Suprapubic skin (tissue), 4 donors: ENCODE measurements at places on chromosomes 13 and 19. TPM values are rescaled to one million over a fixed set of nuclear protein-coding genes. Genes with fewer than 3 reads are reported as not detected.
A peak's percentile ranks its signal among the peaks of the same experiment; 100 is the strongest.

The IL17D gene
- total RNA-seq = 0.40 TPM

The TMEM190 gene
- not detected for total RNA-seq

The CTXN1 gene
- 1.2 TPM for total RNA-seq

The SMAD9 gene
- total RNA-seq = 1.9 TPM

The ZNF761 gene
- total RNA-seq = 16.1 TPM

The COL5A3 gene
- total RNA-seq = 30.6 TPM

The REXO1 gene
- 63.1 TPM for total RNA-seq

The KLF2 gene
- 35.1 TPM for total RNA-seq

The KLK3 gene
- 1.9 TPM for total RNA-seq

GRCh38 chr13:33634546-33634982 is 183.4 kb upstream of the RFC3 start:
- no peak for DNase-seq

DNA sequence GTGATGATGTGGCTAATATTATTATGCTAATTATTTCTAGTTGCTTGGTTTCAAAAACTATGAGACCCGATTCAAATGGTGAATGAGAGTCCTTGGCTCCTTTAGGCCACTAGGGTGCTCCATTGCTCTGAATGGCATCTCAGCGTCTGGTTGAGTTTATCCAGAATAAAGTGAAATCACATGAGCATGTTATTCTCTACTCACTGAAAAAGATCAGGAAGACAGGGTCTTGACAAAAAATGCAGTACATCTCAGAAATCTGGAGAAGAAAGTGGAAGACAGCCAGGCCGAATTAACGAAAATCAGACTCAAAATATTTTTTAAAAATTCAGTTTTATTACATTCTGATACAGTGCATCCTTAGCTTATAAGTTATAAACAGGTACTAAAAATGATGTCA is 516.2 kb downstream of the MYO16 start:
- DNase-seq = no peak

DNA sequence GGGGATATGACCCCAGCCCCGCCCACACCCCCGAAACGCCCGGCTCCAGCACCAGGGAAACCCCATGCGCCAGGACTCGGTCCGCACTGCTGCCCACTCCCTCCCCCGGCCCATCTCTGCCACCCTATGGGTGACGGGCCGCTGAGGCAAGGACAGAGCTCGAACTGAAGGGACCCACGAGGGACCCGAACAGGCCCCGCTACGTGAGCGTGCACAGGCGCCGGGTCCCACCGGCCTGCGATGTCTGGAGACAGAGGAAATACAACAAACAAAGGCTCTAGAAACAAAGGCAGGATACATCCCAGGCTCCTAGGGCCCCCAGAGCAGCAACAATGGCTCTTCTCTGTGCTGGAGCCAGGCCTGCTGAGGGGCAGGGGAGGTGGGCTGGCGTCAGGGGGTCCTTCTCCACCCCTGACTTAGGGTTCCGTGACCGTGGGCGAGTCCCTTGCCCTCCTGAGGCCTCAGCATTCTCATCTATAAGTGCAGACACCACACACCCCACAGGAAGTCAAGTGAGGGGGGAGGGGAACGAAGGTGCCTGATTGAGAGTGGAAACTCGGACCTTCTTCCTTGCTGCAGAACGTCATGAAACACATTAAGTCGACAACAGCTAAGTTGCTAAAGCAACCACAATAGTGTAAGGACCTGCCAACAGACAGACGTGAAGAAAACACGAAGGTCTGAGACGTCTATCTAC is 3.1 kb downstream of the ABHD17A start:
- no peak for DNase-seq

DNA sequence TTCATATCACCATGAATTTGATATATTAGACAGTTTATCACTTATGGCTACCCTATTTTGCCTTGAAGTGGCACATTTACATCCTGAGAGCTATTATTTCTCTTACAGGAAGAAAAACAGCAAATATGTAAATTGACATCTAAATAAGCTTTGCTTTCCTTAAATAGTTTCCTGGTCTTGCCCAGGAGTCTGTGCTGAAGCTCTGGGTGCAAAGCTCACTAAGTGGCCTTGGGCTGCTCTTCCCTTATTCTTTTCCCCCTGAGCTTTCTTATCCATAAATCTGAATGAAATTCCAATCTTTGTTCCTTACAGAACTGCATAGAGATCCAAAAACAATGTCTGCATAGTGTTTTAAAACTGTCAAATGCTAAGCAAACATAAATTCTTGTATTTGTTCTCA is 56.3 kb downstream of the TNFSF13B start:
- no peak for DNase-seq

DNA sequence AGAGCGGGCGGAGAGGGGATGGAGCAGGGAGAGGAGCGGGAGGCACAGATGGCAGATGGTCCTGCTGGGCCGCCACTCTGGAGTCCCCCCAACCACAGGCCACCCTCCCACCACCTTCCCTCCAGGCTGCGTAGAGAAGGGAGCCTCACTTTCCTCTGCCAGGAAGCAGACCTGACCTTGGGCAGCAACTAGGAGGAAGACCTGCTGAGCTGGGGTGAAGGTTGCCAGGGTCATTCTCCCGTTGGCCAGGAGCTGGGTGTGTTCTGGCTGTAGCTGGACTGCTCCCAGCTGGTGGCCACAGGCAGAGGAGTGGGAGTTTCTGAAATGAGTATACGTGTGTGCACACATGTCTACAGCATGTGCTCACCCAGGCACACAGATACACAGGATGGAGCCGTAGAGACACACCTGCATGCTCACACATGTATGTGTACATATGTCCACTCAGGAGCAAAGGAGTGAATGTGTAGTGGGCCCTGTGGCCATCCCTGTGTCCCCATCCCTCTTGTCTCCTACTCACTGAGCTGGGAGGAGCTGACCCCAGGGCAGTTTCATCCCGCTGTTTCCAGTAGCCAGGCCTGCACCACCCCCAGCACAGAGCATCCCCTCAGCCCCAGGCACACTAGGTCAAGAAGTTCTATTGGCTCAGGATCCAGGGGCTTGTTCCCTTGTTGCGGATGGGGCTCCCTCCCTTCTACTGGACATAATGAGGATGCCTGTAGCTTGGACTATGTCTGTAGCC is 53.0 kb downstream of the CHST8 start:
- peak; percentile 38 for DNase-seq

GRCh38 chr13:39402221-39402970 is 200.6 kb downstream of the LHFPL6 start:
- no peak for DNase-seq

- no peak for DNase-seq
Observed at GRCh38 chr13:113539822-113540221, 44.7 kb upstream of the TFDP1 start.

DNA sequence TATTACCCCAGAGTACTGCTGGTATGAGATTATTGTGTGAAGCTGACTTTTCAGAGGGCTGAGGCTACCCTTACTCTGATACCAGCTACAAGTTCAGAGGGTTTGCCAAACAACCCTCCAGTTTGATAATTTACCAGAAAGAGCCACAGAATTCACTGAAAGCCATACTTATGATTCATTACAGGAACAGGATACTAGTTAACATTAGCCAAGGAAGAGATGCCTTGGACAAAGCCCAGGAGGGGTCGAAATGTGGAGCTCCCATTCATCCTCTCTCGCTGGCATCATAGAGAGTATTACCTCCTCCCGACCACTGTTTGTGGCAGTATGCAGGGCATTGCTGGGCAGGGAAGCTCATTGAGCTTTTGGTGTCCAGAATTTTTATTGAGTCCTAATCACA is 364.3 kb downstream of the KCNRG start:
- DNase-seq = no peak

DNA sequence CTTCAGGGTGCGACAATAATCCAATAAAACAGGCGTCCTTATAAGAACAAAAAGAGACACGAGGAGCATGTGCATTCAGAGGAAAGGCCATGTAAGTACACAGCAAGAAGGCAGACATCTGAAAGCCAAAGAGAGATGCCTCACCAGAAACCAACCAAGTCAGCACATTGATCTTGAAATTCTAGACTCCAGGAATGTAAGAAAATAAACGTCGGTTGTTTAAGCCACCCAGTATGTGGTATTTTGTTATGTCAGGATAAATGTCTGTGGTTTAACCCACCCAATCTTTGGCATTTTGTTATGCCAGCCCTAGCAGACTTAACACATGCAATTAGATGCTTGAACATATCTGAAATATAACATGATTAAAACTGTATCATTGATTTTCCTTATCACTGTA is 452.0 kb downstream of the SLITRK6 start:
- DNase-seq = no peak

DNA sequence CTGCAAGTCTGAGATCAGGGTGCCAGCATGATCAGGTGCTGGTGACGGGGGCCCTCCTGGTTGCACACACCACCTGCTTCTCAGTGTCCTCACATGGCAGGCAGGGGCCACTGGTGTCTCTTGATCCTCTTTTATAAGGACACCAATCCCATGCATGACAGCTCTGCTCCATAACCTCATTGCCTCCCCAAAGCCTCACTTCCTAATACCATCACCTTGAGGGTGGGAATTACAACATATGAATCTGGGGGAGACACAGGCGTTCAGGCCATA is 15.0 kb upstream of the MIER2 start:
- no peak for DNase-seq

- no peak for DNase-seq
Observed at GRCh38 chr19:1221904-1222255, 15.9 kb downstream of the CBARP start.

DNA sequence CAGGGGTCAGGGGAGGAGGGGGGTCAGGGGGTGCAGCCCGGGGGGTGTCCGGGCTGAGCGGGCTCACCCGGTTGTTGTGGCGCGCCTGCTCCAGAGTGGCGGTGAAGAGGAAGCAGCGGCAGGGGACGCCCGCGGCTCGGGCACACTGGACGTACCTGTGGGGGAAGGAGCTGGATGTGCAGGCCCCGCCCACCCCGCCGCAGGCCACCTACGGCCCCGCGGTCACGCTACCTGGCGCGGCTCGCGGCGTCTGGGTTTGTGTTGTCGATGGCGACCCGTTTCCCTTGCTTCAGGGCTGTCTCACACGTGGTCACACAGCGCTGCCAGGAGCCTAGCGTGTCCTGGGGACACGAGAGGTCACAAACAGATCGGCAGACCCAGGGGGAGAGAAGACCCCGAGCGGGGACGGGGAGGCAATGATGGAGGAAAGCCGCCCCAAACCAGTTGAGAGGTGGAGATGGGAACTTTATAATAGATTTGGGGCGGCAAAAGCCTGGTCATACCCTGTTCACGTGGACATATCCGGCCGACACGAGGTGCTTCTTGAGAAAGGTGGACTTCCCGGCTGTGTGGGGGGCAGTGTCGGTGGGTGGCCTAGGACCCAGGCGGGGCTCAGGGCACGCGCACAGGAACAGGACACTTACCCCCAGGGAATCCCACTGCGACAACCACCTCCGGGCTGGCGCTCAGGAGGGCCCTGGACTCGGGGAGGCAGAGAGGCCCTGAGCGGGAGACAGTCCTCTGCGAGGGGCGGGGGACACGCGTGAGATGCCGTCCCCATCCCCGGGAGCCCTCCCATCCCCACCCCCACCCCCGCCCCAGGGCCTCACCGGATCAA is 5.6 kb downstream of the PNKP start:
- DNase-seq = peak; percentile 70

DNA sequence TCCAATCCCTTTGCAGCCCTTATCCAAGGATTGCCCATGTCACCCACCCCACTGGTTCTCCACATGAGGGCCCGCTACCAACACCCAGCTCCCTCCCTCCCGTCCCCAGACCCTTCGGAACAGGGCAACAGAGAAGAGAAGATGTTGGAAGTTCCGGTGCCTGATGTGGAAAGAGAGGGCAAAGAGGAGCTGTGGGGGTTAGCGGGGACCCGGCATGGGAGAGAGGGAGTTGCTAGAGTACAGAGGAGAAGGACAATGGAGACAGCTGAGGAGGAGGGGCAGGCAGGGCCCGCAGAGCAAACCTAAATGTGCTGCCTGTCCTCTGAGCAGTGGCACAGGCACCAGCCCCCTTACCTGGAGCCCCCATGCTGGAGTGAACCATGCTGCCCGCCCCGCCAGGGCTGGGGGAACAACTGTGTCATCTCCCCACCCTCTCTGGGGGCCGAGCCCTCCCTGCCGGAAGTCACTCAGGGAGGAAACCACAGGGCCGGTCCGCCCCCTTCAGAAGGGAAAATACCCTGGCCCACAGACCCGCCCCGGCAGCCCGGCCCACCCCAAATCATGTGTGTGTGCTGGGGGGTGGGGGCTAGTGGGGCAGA is at the start of gene POU2F2:
Gene POU2F2, minus strand, starts transcription at position 417 of the 599 bp plus-strand sequence. Its CDS starts 35 bp downstream, at position 382.
- no peak for DNase-seq

DNA sequence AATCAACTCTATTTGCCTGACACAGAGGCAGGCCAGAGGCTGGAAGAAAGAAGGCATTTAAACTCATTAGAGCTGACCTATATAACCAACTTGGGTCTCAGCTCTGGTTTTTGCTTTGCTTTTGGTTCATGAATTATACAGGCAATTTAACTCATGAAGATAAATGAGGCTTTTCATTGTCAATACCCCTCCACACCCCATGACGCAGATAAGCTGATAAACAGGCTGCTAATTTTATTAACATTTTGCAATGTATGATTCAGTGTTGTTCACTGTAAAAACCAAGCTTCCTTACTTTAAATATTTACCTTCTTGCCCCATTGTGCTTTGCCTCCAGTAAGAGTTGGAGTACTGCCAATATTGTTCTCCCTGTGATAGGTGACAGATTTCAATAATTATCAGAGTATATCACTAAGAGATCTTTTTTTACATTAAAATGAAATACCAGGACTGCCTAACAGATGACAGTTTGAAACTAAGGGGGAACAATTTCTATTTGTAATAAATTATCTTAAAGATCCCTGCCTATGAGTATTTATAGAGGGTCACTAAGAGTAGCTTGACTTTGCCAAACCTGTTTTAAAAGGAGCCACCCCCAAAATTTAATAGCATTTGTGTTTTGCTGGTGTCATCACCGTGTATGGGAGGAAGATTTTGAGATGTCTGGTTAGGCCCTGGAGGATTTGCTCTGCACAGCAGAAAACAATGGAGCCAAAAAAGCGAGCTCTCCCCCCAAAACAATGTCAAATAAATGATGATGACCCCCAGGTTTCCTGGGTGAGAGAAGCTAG is 472.7 kb upstream of the NBEA start:
- DNase-seq = no peak

DNA sequence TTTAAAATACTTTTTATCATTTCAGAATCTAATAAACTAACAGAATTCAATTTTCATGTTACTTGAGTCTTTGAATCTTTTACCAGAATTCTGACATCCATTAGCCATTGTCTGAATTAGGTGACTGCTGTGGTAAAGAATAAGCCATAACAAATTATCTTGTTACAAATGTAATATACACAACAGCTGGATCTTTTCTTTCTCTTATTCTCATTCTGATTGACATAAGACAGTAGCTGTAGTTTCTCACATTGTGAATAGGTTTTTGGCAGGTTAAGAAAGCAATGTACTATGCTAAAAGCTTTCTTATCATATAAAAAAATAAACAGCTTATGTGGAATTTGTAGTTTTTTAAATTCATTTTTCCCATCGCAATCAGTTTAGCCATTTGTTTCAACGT is 734.0 kb upstream of the PCDH9 start:
- DNase-seq = no peak

DNA sequence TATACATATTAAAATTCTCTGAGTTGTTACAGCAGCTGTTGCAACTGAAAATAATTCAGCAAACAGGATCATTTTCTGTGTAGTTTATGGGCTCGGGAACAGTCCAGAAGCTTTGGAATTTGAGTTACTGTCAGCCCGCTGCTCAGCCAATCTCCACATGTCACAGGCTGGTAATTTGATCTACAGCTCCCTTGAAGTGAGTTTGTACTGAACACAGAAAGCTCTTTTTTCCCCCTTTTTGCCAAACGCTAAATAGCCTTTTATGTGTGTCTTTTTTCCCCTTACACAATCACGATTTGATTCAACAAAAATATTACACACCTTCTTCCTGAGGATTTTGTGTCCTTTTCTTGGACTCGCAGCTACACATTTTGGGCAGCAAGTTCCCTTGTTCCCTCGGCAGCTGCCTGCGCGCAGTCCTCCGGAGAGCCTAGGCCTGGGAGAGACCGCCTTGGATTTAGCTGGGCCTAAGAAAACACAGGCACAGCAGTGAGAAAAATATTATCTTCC is 371.4 kb downstream of the KCNRG start:
- no peak for DNase-seq
